ENCODE measurements at places on chromosomes 5 and 9. TPM values are rescaled to one million over a fixed set of nuclear protein-coding genes. Genes with fewer than 3 reads are reported as not detected.

The SIT1 gene
- 205 TPM for total RNA-seq

The GAPT gene
- total RNA-seq, result not detected

The SPINK1 gene
- total RNA-seq, result not detected

The GADD45G gene
- total RNA-seq, result 10.9 TPM

The ERBIN gene
- total RNA-seq, result 54.1 TPM

The CCDC192 gene
- not detected for total RNA-seq

The GRM6 gene
- not detected for total RNA-seq

The GLRA1 gene
- total RNA-seq, result not detected

Data from T-helper 2 cell treated with Interferon-gamma antibody and Interleukin-4, amounts not matched to agents 100 ng/mL and 5 ng/mL, for 36 hours (primary cell).